ENCODE measurements at places on chromosomes 6 and 20. TPM values are rescaled to one million over a fixed set of nuclear protein-coding genes. Genes with fewer than 3 reads are reported as not detected.

Gene GJA10
- not detected for total RNA-seq

Gene RHAG
- not detected for total RNA-seq

GRCh38 chr6:43773050-43773979, 3.3 kb downstream of the VEGFA start:
- peak; percentile 67 for DNase-seq
- H3K4me1 ChIP-seq = peaks cover 15% of the 10 kb centered on the region
- peak overlapping the region; percentile 98 for H3K27ac ChIP-seq
- H3K36me3 ChIP-seq = peaks cover 43% of the 10 kb centered on the region
- no peaks in the 10 kb centered on the region for H3K27me3 ChIP-seq

GRCh38 chr6:152380993-152381898, 255.9 kb downstream of the SYNE1 start:
- no peaks in the 10 kb centered on the region for H3K36me3 ChIP-seq
- no peaks in the 10 kb centered on the region for H3K27me3 ChIP-seq
- H3K4me1 ChIP-seq = peaks cover 8% of the 10 kb centered on the region
- H3K27ac ChIP-seq = peak overlapping the region; percentile 66
- H3K4me3 ChIP-seq = peak overlapping the region; percentile 39
- peak; percentile 80 for DNase-seq

GRCh38 chr6:148415511-148416260, 73.0 kb downstream of the SASH1 start:
- no peak for DNase-seq
- H3K27me3 ChIP-seq = no peaks in the 10 kb centered on the region

DNA sequence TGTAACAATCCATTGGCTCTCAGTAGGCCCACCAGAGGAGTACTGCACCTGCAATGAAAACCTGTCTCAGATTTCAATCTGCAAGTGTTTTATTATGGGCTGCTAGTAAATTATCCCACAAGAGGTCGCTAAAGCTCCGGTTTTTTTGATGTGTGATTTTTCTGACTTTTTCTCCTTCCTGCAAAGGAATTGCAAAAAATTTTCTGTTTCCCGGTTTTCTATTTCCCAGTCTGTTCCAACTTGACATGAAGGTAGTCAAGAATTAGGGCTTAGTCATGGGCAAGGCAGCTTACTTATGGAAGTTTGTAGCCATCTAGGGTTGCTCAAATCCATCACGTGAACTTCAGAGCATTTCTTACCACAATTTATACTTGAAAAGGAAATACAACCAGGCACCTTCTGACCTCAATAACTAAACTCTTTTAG, 38.5 kb upstream of the AHI1 start:
- no peaks in the 10 kb centered on the region for H3K4me1 ChIP-seq
- no peaks in the 10 kb centered on the region for H3K36me3 ChIP-seq
- DNase-seq = peak; percentile 53
- no peak overlapping the region for H3K27ac ChIP-seq

GRCh38 chr20:44961870-44962267, 1.7 kb upstream of the TOMM34 start:
- no peaks in the 10 kb centered on the region for H3K27me3 ChIP-seq
- peak; percentile 61 for DNase-seq
- H3K4me1 ChIP-seq = peaks cover 26% of the 10 kb centered on the region
- H3K36me3 ChIP-seq = no peaks in the 10 kb centered on the region
- no peak overlapping the region for H3K27ac ChIP-seq
- no peak overlapping the region for H3K4me3 ChIP-seq

- no peak overlapping the region for H3K4me3 ChIP-seq
- no peaks in the 10 kb centered on the region for H3K36me3 ChIP-seq
- no peak overlapping the region for H3K27ac ChIP-seq
- H3K27me3 ChIP-seq = no peaks in the 10 kb centered on the region
- H3K4me1 ChIP-seq = no peaks in the 10 kb centered on the region
Measured at GRCh38 chr6:124226396-124226795, 422.7 kb downstream of the NKAIN2 start.

- no peak overlapping the region for H3K4me3 ChIP-seq
- H3K4me1 ChIP-seq = no peaks in the 10 kb centered on the region
- H3K27me3 ChIP-seq = no peaks in the 10 kb centered on the region
- DNase-seq = no peak
- H3K27ac ChIP-seq = no peak overlapping the region
Measured at GRCh38 chr6:111105578-111105977, 18.3 kb downstream of the SLC16A10 start.

GRCh38 chr6:15230827-15231226, 15.0 kb upstream of the JARID2 start:
- no peaks in the 10 kb centered on the region for H3K36me3 ChIP-seq
- H3K4me3 ChIP-seq = no peak overlapping the region
- DNase-seq = no peak
- H3K4me1 ChIP-seq = no peaks in the 10 kb centered on the region

Gene EEF1A2
- 13.7 TPM for total RNA-seq

- peak overlapping the region; percentile 75 for H3K4me3 ChIP-seq
- DNase-seq = no peak
- no peaks in the 10 kb centered on the region for H3K27me3 ChIP-seq
- H3K27ac ChIP-seq = peak overlapping the region; percentile 87
- peaks cover 6% of the 10 kb centered on the region for H3K4me1 ChIP-seq
Measured at GRCh38 chr20:35276408-35276807, 1.5 kb downstream of the MMP24OS start.

GRCh38 chr6:16140607-16141006, 11.7 kb downstream of the MYLIP start:
- peaks cover 50% of the 10 kb centered on the region for H3K4me1 ChIP-seq
- no peak overlapping the region for H3K4me3 ChIP-seq
- no peak overlapping the region for H3K27ac ChIP-seq
- no peaks in the 10 kb centered on the region for H3K27me3 ChIP-seq
- DNase-seq = no peak

- no peaks in the 10 kb centered on the region for H3K27me3 ChIP-seq
- no peaks in the 10 kb centered on the region for H3K4me1 ChIP-seq
- DNase-seq = no peak
- no peak overlapping the region for H3K27ac ChIP-seq
- no peak overlapping the region for H3K4me3 ChIP-seq
Measured at GRCh38 chr20:35979544-35979943, 11.2 kb downstream of the CNBD2 start.

DNA sequence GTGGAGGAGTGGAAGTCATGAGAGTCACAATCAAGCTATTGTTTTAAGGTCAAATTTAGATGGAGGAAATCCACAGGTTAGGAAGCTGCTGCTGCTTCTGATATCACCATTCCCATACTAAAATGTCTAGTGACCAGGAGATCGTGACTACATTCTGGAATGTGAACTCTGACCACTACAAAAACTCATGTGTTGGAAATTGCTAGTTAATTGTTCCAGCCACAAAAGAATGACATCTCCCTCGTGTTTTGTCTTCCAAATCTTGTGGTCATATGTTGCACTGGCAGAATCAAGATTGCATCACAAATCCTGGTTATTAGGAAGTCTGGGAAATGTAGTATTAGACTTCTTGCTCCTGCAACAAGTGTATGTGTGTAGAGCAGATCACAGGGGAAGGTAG, 441.9 kb downstream of the CD109 start:
- DNase-seq = peak; percentile 44
- H3K27me3 ChIP-seq = no peaks in the 10 kb centered on the region
- no peaks in the 10 kb centered on the region for H3K36me3 ChIP-seq
- H3K4me1 ChIP-seq = no peaks in the 10 kb centered on the region

- DNase-seq = peak; percentile 4
- H3K4me1 ChIP-seq = no peaks in the 10 kb centered on the region
- H3K4me3 ChIP-seq = no peak overlapping the region
- no peaks in the 10 kb centered on the region for H3K27me3 ChIP-seq
- no peaks in the 10 kb centered on the region for H3K36me3 ChIP-seq
Measured at GRCh38 chr6:88785478-88785877, 177.9 kb downstream of the RNGTT start.

GRCh38 chr6:161772176-161772575, 498.3 kb upstream of the AGPAT4 start:
- H3K4me1 ChIP-seq = no peaks in the 10 kb centered on the region
- no peak for DNase-seq
- no peak overlapping the region for H3K27ac ChIP-seq
- no peaks in the 10 kb centered on the region for H3K27me3 ChIP-seq
